Stimulated activated CD4-positive, alpha-beta T cell treated with anti-CD3 and anti-CD28 coated beads, Interleukin-1b, Interleukin-23, amount 100 ng/mL, for 1 hour (primary cell): ENCODE measurements at places on chromosomes 6 and 20.

- DNase-seq: no peak
Observed at GRCh38 chr20:58740356-58741308, 48.0 kb downstream of the NPEPL1 start.

GRCh38 chr20:13430346-13431002 is 208.3 kb downstream of the TASP1 start:
- DNase-seq: no peak

DNA sequence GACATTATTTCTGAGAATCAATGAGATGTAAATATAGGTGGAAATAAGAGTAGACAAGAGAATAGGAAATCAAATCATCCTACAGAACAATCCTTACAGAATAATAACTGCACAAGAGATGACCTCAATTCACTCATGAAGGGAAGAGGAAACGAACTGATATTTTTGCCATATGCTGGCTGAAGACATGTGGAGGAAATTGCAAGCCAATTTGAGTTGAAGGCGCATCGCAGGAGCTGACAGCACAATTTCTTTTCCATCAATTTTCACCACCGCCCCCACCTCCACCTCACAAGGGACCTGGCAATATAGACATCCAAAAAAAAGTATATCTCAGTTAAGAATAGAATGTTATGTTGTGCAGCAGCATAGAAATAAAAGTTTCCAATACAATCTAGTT is 20.3 kb downstream of the CITED2 start:
- no peak for DNase-seq

DNA sequence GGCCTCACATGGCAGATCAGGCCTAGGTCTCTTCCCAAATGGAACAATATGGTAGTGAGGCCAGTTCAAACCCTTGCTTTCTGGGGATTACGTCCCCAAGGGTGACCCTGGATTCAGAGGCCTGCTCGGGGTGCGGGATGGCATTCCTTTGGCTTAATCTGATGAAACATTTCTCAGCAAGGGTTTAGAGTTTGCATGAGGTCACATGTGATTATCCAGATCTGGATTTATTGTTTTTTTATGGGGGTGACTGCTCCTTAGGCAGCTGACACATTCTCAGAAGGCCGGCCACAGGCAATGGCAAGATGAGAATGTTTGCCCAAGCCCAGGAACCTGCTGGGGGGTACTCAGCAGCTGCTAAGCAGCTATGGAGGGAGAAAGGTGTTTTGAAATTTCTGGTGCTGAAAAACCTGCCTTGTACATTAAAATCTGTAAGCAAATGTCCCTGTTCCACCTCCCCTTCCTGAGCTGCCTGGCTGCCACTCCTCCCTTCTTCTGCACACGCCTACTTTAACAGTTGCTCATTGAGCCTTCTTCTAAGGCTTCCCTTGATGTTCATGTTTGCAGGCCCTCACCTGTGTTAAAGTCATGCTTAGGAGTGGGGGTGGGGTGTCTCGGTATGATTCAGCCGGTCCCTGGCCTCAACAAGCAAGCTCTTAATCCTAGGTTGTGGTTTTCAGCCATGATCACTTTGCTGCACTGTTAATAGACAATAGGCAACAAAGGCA is 37.9 kb upstream of the FUCA2 start:
- no peak for DNase-seq

DNA sequence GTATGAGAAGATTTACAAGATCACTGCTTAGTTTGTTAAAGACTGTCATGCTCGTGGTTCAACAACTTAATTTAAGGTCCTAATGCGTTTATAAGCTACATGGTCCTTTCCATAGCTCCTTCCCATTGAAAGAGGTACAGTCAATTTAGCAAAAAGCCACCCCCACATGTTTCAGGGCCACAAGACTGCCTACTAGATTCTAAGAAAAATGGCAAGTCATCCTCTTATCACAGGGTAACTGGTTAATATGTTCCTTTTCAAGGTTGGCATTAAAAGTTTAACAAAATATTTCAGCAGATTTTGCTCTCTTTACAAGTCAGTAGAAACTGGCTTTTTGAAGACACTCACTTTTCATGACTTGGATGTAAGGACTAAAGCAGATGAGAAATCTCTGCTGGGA is 15.7 kb downstream of the GSTA3 start:
- no peak for DNase-seq

DNA sequence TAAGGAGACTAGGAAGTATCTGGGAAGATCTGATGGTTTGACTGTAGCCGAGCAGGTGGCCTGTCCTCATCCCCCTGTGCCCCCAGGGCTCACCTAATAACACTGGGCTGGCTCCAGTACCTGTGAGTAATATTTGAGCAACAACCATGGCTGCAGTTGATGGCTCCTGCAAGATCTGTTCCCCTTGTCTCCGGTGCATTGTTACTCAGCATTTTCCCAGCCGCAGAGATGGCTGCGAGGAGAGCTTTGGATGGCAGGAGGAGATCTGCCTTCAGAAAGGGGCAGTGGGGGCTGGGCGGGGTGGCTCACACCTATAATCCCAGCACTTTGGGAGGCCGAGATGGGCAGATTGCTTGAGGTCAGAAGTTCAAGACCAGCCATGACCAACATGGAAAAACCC is 39.3 kb downstream of the PTK7 start:
- no peak for DNase-seq

- DNase-seq: no peak
Observed at GRCh38 chr6:131208787-131209186, 73.5 kb downstream of the AKAP7 start.

GRCh38 chr6:133951227-133951626 is 1.8 kb upstream of the TBPL1 start:
- no peak for DNase-seq

- DNase-seq: no peak
Observed at GRCh38 chr6:38215225-38215624, 395.7 kb downstream of the ZFAND3 start.

GRCh38 chr6:151178373-151178772 is 61.4 kb upstream of the AKAP12 start:
- no peak for DNase-seq

DNA sequence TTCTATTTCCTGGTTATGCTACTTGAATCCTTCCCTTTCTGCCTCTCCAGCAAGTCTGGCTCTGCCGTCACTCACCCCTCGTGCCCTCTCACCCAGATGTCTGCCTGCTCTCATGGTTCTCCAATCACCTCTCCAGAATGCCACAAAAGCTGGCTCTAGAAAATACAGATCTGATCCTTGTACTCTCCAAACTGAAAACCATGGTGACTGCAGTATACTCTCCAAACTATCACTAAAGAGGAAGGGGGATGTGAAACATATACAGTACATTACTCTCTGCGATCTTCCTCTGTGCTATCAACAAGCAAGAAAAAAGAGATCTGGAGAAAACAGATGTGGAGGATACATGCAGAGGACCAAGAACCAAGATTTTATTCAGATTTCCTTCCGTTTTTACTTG is 91.1 kb downstream of the ATXN1 start:
- no peak for DNase-seq

DNA sequence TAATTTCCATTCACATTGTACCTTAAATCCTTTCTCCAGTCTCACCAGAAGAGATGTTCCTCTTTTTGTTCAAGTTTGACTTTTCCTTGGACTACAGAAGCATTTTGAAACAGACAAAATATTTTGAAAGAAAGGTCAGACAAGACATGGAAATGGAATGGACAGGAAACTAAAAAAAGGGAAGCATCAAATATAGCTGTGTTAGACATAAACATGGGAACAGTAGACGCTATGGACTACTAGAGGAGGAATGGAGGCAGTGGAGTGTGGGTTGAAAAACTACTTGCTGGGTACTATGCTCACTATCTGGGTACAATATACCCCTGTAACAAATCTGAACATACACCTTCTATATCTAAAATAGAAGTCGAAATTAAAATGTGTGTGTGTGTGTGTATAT is 4.1 kb upstream of the FAM135A start:
- no peak for DNase-seq

DNA sequence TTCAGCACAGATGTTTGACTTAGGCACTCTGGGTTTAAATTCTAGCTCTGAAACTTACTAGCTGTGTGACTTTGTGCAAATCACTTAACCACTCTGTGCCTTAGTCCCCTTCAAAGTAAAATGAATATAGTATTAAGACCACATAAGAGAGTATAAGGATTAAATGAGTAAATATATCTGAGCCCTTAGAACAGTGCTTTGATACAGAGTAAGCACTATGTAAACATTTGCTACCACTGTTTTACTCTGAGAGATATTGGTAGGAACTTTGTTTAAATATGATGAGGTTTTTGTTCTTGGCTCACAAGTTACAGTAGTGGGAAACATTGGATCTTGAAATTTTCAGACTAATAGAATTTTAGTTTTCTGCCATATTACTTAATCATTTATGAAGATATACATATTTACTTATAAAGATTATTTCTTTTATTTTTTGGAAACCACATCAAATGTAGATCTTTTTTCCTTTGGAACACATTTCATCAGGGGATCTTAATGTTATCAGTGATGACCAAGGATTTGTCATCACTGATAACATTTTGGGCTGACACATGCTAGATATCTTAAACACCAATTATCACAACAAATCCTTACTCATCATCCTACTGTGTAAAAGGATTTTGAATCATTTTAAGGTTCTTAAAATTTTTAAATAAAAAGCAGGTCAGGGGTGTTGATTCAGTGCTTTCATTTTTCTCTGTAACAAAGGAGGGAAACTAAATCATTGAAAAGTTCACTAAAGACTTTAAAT is 226.2 kb downstream of the EYA4 start:
- DNase-seq: no peak

GRCh38 chr6:1371933-1372332 is 17.4 kb upstream of the FOXF2 start:
- DNase-seq: no peak

DNA sequence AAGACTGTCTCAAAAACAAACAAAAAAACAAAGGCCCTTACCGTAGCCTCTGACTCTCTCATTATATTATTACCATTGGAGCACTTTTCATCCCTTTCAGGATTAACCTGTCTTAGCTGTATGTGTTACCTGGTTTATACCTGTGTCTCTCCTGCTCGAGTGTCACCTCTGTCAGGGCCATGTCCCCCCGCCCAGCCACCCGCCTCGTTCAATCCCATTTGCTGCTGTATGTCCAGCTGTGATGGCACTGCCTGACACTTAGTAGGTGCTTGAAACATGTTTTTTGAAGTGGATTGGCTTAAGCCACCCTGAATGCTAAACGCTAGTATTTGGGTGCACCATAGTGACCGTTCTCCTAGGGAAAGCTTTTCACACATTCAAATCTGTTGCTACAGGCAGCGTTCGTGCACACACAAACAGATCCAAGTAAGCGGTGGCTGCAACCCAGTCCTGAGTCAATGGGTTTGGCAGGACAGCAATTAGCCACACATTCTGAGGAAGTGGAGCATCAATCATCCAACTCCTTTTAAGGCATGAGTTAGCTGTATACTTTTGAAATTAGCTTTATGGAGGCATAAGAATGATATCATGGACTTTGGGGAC is 98.9 kb upstream of the ZNF217 start:
- no peak for DNase-seq

GRCh38 chr6:159988983-159989454 is 20.1 kb downstream of the IGF2R start:
- no peak for DNase-seq

DNA sequence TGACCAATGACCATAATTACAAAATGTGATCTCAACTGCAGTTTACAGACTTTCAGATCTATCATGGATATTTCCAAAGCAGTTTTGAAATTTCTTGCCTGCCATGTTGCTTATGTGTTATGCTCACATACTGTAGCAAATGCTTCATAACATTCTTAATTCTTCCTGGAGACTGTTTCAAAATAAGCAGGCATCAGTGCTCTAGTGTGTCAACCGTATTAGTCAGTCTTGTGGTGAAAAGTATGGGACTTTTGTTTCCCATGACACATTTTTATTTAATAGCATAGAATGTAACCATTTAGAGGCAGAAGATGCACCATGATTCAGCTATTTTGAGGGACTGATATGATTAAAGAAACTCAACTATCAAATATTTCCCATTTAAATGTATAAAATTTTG is 1.7 kb downstream of the POPDC3 start:
- no peak for DNase-seq

GRCh38 chr6:137417396-137417795 is 76.8 kb downstream of the OLIG3 start:
- no peak for DNase-seq

GRCh38 chr6:257031-257725 is 35.1 kb upstream of the DUSP22 start:
- DNase-seq: no peak

- no peak for DNase-seq
Observed at GRCh38 chr6:36769676-36770499, 69.4 kb downstream of the CPNE5 start.

- no peak for DNase-seq
Observed at GRCh38 chr20:4546342-4546741, 175.4 kb upstream of the PRND start.

GRCh38 chr6:69059413-69059812 is 424.3 kb downstream of the ADGRB3 start:
- DNase-seq: no peak

DNA sequence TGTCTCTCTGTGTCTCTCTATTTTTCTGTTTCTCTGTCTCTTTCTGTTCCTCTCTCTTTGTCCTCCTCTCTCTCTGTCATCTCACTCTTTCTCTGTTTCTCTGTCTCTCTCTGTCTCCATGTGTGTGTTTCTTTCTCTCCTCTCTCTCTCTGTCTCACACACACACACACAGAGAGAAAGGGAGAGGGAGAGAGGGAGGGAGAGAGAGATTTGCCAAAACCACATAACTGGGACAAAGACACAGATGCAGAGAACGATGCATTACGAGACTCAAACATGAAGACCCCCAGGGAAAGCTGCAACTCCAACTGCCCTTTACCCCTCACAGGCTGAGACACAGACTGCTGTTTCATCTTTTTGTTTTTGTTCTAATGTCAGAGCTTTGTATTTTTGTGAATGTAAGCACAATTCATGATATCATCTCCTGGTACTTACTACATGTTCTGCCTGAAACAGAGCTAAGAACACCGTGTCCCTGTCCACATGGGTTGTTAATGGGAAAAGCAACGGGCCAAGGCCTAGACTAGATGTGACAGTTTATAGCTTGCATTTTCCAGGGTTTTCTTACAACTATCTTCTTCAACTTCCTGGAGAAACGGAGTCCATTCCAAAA is 177.1 kb upstream of the ARID1B start:
- no peak for DNase-seq

- no peak for DNase-seq
Observed at GRCh38 chr6:141252828-141253608, 879.7 kb upstream of the GJE1 start.

DNA sequence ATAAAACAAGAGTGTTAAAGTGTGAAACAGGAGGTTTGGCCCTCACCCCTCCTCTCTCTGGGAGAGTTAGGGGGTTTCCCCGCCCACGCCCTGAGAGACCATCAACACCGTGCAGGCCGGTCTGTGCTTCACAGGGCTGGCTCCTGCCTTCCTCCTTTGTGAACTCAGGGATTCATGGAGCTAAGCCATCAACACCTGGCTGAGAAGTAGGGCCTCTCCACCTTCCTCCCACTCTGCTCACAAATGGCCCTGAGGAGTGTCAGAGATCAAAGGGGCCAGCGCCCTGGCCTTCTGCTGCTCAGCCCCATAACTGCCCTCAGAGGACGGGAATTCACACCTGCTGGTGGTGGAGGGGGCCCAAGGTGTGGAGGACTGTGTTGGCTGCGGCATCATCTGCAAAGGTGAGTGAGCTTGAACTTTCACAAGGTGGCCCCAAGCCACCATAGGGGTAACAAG is 88.6 kb downstream of the PSMB1 start:
- no peak for DNase-seq
